ENCODE measurements at places on chromosomes 6 and 20.

DNA sequence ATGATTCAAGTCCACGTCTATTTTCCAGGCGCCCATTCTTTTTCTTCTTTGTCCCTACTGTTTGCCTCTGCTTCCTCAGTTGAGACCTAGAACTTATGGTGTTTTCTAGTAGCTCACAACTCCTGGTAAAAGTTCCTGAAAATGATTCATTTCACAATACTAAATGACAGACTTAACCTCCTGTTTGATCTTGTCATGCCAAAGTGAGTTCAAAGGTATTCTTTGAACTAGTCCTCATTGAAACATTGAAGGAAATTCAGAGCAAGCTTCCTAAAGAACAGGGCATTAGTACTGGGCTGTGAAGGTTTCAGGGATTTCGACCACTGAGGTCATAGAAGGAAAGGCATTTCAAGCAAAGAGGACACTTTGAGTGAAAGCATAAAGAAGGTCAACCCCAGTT lies 132.8 kb downstream of the IBTK start:
- DNase-seq, result no peak

GRCh38 chr6:70957284-70957617 lies 391 bp upstream of the B3GAT2 start:
- no peak for DNase-seq

GRCh38 chr6:160353950-160354496 lies 5.8 kb downstream of the SLC22A3 start:
- DNase-seq, result no peak

DNA sequence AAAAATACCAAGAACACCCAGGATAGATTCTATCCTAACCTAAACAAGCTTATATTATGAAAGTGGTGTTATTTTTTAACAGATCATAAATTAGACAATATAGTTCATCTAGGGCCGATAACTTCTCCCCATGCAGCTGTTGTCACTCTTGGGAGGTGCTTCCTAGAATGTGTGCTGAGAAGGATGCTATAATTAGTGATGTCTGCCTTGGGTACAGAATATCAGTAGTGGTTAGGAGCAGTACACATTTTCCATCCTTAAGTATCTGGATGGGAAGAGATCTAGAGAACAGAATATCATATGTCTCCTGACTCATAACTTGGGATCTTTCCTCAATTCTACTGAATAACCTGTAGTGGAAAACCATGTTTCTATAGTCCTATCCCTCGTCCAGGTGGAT lies 214.5 kb downstream of the BCKDHB start:
- no peak for DNase-seq

DNA sequence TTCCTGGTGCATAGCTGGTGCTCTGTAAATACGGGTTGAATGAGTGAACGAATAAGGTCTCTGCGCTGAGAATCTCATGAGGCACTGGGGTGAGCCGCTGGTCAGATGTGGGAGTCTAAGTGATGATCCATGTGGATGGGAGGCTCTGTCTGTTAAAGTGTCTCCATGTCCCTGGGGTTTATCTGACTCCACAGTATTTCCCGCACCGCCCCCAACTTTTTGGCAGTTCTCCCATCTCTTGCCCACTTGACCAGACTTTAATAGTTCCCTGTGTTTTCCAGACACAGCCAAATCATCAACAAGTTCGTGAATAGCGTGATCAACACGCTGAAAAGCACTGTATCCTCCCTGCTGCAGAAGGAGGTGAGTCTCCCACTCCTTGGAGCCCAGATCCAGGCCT lies 9.9 kb downstream of the BPIFA2 start:
- DNase-seq, result no peak

DNA sequence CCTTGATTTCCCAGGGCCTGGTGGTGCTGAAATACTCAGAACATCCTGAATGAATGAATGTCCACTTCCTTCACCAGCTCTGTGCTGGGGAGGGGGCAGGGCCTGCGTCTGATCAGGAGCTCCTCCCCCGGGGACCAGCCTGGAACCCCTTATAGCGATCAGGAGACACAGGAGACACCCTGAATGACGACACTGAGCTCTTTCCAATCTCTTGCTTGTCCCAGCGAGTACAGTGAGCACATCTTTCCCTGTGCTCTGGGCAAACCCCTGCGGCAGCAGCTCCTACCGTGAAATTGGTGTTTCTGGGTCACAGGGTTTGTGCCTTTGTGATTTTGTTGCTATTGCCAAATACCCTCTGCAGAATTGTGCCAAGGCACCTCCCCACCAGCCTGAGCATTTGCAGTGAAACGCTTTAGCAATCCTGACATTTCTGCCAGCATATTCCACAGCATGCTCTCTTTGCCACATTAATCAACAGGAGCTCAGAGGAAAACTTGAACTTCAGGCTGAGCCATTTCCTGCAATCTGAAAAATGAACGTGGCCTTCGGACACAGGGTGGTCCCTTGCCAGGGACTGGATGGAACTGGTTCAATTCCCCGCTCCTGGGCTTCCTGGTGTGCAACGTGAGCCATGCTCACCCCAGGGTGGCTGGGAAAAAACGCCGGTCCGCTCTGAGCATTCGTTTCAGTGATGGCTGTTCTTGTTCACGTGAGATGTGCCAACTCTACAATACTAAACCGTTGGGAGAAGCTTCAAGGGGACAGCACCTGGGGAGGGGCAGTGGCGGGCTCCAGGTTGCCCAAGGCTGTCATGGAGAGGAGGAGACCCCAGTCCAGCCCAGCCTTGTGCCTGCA lies 23.1 kb upstream of the MRGBP start:
- no peak for DNase-seq

- no peak for DNase-seq
Measured at GRCh38 chr6:802701-803100, 109.8 kb upstream of the EXOC2 start.

- no peak for DNase-seq
Measured at GRCh38 chr6:150301846-150302519, 66.8 kb upstream of the IYD start.

GRCh38 chr6:125754566-125754965 lies 5.1 kb downstream of the HEY2 start:
- no peak for DNase-seq

DNA sequence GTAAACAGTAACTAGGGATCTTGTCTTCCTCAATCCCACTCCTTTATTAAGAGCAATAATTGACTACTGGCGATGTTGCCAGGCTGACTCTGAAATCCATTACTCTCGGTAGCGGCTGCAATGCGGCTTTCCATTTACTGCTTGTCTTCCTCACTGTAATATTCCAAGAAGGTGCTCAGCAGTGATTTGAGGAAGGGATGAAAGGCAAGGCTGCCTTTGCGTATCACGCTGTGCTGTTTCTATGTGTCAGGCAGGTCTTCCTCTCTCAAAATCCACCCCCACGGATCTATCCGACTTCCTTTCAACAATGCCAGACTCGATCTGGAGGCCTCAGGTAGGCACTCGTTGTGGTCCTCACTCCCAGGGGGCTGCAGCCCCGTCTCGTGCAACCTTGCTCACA lies 261.4 kb upstream of the CDH4 start:
- no peak for DNase-seq

GRCh38 chr20:61598586-61598985 lies 346.5 kb downstream of the CDH4 start:
- DNase-seq, result no peak

DNA sequence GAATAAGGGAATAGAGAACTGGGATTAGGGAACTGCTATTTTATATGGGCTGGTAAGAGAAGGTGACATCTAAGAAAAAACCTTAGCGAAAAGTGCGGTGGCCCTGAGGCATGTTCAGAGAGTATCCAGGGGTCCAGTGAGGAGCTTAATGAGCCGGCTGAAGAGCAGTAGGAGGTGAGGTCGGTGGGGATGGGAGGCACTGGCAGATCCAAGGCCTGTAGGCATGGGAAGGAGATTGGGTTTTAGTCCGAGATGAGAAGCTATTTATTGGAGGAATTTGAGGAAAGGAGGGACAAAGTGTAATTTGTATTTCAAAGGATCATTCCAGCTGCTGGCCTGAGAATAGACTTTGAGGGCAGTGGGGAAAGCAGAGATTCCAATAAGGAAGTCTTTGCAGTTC lies 123.8 kb downstream of the QKI start:
- DNase-seq, result no peak

DNA sequence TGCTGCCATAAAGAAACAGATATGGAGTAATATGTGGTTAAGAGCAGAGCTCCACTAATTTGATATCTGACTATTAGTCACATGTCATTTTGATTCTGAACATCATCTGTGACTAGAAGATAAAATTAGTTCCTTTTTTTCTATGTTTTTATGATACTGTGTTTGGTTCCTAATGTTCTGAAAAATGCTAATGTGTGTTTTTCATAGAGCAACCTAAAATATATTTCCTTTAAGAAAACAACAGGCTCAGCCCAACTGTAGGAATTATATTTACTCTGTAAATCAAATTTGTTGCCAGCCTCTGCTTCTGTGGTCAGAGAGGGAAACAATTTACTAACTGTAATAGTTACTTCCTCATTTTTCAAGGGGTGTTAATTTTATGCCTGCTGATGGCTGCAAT lies 33.3 kb upstream of the TXLNB start:
- no peak for DNase-seq

- no peak for DNase-seq
Measured at GRCh38 chr6:10276106-10276505, 138.8 kb downstream of the TFAP2A start.

- no peak for DNase-seq
Measured at GRCh38 chr6:75483136-75483952, 10.3 kb downstream of the FILIP1 start.

GRCh38 chr6:133730881-133731280 lies 158.0 kb upstream of the TCF21 start:
- no peak for DNase-seq

DNA sequence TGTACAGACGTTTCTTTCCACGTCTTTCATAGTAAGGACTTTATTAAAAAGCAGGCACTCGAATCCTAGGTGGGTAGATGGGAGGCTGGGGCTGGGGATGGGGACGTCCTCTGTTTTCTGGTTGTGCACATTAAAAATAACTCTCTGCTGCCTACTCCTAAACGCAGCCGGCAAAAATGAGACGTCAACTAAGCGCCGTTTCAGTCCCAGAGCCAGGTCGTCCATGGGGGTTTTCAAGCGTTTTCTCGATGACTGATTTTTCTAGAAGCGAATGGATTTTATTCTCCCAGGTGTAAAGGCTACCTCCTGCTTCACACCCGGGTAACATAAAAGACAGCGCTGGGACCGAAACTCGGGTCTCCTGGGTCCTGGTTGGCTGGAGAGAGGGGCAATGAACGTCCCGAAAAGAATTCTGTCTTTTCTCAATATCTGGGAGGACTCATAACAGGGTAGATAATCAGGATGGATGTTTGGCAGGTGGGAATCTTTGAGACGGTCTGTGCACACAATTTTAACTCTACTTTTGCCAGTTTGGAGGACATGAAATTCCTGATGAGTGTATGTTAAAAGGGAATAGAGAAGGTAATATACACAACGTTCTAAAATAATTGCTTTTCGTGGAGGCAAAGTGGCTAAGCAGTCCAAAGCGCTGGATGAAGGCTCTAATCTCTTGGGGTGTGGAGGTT lies 25.2 kb downstream of the GPX6 start:
- DNase-seq, result no peak

DNA sequence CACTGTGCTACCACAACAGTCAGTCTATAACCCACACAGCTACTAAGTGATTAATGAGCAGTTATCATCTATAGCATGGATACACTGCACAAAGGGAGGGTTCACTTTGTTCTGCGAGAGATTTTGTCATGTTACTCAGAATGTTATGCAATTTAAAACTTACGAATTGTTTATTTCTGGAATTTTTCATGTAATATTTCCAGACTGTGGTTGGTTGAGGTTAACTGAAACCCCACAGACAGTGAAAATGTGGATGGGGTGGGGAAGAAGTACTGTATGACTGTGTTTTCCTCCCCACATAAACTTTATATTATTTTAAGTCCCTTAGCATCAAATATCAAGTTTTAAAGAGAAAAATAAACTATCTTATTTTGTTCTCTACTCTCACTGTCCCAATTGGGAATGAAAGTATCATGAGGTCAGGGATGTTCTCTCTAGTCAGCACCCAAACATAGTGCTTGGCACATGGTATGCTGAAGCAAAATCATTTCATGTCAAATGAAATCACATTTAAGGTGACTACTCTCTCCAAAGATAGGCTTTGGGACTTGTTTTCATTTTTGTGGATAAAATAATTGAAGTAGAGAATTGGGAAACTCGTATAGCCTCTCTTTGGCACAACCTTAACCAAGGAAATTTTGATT lies 25.4 kb downstream of the DOP1A start:
- DNase-seq, result no peak

DNA sequence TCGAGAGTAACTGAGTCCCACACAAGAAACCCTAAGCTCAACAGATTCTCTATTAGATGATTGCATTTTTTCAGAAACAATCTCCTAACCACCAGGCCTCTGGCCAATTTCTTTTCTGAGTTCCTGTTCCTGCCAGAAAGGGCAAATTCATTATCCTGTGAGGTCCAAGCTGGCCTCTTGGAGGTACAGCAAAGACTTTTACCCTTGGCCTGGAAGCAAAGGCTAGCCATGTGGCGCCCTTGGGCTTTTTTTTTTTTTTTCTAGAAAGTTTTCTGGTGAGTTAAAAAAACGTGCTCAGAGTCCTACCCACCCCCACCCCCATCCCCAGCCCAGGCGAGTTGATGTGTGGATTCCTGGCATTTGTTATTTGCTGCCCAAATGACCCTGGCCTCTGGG lies 59.0 kb upstream of the EEF1A1 start:
- no peak for DNase-seq

- no peak for DNase-seq
Measured at GRCh38 chr6:111973118-111973761, 80.7 kb upstream of the CCN6 start.

DNA sequence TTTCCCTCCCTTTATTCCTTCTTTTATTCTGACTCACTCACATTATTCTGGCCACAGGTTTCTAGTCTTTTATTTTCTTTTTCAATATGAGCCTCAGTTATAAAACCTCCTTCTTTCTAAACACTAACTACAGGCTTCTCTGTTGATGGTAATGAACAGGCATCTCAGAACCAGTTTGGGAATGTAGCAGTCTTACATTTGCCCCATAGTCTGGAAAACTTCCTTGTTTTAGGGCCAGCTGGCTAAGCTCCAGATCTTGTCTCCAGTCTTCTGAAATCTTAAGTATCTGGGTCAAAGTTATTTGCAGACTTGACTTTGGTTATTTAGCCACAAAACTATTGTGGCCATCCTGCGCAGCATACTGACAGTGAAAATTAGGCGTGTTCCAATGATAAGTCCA lies 97.0 kb upstream of the MAN1A1 start:
- DNase-seq, result no peak

DNA sequence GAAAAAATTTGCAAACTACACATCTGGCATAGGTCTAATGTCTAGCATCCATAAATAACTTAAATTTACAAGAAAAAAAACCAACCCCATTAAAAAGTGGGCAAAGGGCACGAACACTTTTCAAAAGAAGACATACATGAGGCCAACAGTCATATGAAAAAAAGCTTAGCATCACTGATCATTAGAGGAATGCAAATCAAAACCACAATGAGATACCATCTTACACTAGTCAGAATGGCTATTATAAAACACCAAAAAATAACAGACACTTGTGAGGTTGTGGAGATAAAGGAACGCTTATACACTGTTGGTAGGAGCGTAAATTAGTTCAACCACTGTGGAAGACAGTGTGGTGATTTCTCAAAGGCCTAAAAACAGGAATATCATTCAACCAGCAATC lies 33.7 kb upstream of the EPB41L2 start:
- no peak for DNase-seq

- DNase-seq, result no peak
Measured at GRCh38 chr20:4873396-4873795, 127.9 kb downstream of the SLC23A2 start.

- DNase-seq, result no peak
Measured at GRCh38 chr6:41598670-41599014, 39.6 kb upstream of the MDFI start.

All from right renal cortex interstitium (tissue), 3 donors.